NCI-H1105 (cell line): ENCODE measurements at places on chromosomes 2 and 18.

DNA sequence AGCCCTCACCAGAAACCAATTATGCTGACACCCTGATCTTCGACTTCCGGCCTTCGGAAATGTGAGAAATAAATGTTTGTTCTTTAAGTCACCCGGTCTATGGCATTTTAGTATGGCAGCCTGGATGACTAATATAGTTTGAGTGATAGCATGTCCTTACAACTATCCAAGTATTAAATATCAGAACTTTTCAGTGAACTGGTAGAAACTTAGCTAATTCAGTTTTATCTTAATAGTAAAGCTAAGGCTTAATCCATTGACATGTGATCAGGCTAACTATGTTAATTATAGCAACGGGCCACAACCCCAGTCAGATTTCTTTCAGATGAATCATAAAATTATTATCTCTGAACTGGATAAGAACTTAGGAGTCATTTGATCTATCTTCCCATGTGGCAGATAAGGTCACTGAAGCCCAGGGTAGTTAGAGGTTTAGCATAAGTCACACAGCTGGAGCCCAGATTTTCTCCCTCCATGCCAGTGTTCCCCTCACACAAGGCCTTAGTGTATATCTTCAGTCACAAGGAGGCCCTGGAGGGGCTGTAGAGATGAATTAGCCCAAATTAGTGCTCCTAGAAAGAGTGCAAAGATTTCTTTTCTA is 40.7 kb upstream of the UPP2 start:
- DNase-seq, result no peak

DNA sequence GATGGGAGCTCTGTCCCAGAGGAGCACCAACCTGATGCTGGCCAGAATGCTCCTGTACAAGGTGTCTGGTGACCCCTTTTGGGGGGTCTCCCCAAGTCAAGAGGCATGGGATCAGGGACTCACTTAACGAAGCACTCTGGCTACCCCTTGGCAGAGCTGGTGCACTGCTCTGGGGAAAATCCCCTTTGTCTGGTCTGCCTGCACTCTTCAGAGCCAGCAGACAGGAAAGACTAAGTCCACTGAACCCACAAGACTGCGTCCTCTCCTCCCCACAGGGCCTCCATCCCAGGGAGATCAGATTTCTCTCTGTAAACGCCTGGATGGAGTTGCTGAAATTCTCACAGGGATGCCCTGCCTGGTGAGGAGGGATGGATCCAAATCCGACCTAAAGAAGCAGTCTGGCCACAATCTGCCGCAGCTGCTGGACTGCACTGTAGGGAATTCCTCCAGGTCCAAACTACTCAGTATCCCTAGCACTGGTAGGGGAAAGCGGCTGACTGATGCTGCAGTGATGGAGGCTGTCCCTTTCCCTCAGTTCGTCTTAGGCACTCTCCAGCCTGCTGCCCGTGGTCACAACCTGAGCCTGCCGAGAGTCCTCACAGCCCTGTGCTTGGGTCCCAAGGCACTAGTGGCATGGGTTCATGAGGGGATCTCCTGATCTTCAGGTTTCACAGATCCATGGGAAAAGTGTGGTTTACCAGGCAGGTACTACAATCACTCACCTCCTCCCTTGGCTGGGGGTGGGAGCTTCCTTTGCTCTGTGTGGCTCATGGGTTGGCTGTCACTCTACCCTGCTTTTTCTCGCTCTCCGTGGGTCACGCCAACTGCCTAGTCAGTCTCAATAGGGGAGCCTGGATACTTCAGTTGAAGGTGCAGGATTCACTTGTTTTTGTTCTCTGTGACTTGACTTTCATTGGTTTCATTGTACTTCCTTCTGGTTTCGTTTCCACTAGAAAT is 98.6 kb downstream of the SLC4A10 start:
- no peak for DNase-seq

DNA sequence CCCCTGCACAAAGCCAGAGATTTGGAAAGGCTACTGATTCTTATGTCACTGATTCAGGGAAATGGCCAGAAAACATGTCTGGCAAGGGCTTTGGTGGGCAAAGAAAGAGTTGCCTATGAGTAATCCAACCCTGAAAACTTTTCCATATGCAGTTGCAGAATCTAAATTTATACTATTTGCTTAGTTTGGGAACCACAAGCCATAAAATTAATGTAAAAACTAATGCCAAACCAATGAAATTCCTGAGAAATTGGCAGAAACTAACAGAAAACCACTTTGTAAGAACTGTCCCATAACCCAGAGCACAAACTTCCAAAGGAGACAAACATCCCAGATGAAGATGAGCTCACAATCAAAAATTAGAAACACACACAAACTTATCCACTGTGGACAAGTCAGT is 48.8 kb downstream of the TCF4 start:
- DNase-seq, result no peak

DNA sequence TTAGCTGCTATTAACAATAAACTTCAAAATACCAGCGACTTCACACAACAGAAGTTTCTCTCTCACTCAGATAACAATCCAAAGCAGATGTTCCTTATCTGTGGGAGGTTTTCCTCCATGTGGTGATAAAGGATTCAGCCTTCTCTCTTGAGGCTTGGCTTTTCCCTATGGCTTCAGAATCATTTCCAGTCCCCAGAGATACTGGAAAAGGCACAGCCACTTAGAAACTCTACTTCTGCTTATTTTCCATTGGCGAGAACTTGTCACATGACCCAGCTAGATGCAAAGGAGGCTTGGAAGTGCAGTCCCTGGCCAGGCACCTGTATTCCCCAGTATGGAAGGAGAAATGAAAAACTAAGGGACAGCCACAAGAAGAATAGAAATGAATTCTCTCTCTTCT is 344.8 kb downstream of the MTX2 start:
- DNase-seq, result no peak

GRCh38 chr18:74498712-74499627 is 2.8 kb downstream of the CNDP2 start:
- no peak for DNase-seq

GRCh38 chr2:52428224-52428623 is 1339.4 kb upstream of the CHAC2 start:
- DNase-seq, result no peak

- no peak for DNase-seq
Measured at GRCh38 chr2:226773291-226773690, 26.3 kb downstream of the IRS1 start.

DNA sequence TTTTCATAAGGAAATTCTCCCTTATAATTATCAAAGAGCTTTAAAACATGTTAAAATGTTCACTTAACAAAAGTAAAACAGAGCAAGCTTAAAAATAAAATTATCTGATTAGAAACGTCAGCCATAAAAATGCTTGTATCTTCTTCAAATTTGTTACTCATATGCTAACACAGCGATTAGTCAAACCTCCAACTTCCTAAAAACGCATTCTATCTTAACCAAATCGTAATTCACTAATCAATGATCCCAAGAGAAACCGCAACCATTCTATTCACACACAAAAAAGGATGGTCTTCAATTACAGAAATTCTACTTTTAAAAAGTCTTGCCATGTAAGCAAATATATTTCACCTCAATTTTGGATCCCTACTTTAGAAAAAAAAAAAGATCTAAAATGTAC is 1.9 kb downstream of the STK17B start:
- no peak for DNase-seq

GRCh38 chr2:112147382-112148168 is 9.4 kb downstream of the FBLN7 start:
- DNase-seq, result no peak

DNA sequence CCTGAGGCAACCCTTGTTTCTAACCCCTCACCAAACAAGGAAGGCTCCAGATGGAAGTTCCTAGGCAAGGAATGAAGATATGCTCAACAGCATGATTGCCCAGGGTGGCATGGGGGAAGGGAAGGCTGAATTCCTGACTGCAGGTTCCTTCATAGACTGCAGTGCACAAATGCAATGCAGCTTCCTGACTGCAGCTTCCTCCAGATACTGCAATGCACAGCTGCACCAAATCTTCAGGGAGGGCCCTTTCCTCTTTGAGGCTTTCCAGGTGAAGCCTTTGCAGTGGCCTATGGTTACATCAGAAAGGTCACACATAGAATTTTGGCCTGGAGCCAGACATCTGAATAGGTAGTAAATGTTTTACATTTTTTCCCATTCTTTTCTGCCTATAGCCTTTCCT is 58.8 kb upstream of the DYNAP start:
- DNase-seq, result peak; percentile 7

- DNase-seq, result no peak
Measured at GRCh38 chr2:42861321-42861720, 68.9 kb upstream of the HAAO start.

DNA sequence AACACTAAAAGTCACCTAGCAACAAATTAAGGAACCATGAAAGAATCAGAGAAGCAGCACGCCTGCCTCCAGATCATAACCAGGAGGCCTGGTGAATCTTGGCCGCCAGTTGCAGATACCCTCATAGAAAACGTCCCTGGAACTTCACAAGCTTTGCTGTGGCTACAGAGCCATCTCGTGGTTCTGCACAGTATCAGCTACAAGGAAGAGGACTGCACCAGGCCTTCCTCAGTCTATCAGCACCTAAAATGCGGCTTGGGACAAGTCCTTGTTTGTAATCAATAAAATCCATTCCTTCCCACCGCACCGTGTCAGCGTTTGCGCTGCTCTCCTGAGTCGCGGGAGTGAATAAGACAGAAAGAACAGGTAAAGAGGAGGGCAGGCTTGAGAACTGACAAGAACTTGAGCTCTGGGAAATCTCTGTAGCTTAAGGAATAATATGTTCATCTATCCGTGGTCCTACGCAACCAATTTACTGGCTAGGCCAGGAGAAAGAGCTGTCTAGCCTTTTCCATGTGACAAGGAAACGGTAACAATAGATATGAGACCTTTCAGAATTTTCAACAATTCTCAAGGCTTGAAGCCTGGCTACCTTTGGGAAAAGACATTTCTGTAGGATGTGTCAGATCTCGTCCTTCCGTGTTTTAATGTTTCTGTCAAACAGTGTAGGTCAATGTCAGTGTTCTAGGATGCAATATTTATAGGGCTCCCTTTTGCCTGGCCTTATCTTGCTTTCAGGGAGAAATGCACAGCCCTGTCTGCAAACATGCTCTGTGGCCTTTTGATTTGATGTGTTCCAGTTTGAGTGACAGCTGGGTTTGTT is 128.5 kb upstream of the RAB12 start:
- no peak for DNase-seq

DNA sequence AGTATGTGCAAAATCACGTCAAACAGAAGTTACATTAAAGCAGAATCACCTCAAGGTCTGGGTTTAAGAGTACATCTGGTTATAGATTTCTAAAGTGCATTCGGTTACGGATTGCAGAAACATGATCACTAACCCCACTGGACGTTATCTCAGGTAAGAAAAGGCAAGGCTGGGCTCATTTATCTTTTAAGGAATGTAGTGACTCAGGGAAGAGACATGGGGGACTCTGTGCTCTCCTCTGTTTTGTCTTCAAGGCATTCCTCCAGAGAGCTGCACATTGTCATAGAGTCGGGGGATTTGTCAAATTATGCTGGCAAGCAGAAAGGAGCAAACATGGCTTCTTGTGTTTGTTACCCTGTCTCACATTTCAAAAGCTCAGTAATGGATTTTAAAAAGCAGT is 14.3 kb downstream of the WDSUB1 start:
- DNase-seq, result no peak

DNA sequence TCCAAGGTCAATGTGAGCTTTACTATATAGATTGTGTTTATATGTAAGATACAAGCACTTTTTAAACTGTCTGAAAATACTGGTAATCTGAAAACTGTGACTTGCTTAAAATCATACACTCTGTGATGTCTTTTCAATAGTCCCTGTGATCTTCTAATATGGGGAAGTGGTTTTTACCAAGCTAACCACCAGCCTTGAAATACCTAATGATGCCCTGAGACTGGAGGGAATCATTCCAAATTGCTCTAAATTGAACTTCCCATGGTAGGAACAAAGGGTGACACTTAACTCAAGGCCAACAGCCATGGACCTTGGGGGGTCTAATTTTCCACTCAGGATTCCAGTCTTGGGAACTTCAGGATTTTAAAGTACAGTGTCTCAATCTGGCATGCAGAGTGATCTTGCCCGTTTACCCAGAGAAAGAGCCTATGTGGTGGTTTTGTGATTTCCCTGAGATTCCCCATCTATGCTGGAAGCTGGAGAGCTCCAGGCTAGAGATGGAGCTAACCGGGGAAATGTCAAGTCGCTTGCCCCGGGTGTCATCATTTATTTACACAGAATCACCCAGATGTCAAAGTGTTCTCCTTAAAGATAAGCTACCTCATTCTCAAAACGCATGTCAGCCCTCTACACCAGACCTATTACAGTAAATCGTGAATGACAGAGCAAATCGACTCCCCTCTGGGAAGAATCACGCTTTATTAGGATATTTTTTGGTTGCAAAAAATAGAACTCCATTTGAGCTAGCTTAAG is 198.5 kb downstream of the SP3 start:
- DNase-seq, result no peak

DNA sequence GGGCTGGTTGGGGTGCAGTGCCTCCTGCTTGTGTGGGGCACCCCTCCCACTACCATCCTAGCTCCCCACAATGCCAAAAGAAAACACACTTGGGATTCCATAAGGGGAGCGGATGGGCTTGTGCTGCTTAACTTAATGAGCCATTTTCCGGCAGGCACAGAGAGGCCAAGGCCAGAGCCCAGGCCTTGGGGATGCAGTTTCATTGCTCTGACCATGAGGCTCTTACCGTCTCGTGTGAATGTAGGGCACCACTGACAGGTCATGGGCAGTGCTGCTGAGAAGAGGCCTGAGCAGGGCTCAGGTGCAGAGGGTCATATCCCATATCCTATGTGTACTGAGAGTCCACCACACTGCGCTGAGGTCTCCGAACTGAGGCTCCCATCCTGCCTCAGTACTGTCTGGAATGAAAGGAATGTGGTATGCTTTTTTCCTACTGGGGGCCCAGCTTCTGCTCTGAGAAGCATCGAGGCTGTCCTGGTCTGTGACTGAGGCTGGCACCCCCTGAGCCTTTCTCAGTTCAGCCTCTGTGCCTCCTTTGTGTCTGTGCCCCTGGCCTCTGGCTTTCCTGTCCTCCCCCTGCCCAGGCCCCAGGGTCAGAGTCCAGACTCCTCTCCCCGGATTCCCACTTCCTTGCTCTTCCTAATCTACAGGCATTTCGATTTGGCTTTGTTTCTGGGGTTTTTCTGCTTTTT is 45.2 kb upstream of the MAPRE3 start:
- DNase-seq, result no peak

DNA sequence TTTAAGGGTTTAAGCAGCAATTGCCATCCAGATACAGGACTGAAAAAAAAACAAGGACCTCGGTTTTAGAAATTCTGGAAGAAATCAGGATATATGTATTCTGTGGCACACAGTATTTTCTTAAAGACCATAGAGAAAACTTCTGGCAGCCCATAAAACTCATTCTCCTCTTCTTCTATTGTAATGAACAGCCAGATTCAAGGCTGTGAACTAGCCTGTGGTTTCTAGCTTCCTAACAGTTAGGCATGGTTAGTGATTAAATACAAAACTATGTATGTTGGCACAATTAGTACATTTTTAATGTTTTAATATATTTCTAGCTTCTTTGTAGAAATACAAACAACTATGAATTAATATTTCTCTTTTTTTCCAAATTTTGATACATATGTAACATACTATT is 555.7 kb downstream of the DSC3 start:
- DNase-seq, result no peak

DNA sequence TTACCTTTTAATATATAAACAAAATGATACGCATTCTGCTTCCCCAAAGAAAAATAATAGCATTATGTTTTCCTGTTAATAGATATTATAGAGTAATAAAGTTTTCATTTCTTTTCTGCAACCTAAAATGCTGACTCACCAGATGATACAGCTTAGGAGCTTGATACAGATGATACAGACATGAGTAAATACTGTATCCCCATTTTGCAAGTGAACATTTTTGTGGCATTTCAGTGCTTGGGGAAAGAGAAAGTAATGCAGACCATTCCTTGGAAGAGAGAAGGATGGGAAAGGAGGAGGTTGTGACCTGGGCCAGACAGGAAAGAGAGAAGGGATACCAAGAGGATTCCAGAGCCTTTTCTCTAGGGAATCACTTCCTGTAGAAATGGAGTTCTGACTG is 97.5 kb upstream of the FSHR start:
- no peak for DNase-seq
